Sigmoid colon (tissue), 7 donors: ENCODE measurements at places on chromosomes 3 and 15. TPM values are rescaled to one million over a fixed set of nuclear protein-coding genes. Genes with fewer than 3 reads are reported as not detected.

The SLC51B gene
- not detected for total RNA-seq

The PLA1A gene
- 4.6 TPM for total RNA-seq

The TMA7 gene
- total RNA-seq: 146 TPM

The SPTBN5 gene
- under 0.01 TPM for total RNA-seq

The KBTBD12 gene
- total RNA-seq: 3.0 TPM

The GALNT15 gene
- total RNA-seq: 71.7 TPM

- DNase-seq: peak; percentile 85
Measured at GRCh38 chr3:48222616-48223513, at the start of gene CAMP. Gene CAMP, plus strand, starts transcription at chr3:48223495. Its CDS starts 17 bp downstream, at chr3:48223512.

GRCh38 chr3:46193436-46193835 lies 14.7 kb downstream of the CCR1 start:
- no peak for DNase-seq

GRCh38 chr15:56053046-56053400 lies 59.6 kb upstream of the NEDD4 start:
- DNase-seq: no peak

DNA sequence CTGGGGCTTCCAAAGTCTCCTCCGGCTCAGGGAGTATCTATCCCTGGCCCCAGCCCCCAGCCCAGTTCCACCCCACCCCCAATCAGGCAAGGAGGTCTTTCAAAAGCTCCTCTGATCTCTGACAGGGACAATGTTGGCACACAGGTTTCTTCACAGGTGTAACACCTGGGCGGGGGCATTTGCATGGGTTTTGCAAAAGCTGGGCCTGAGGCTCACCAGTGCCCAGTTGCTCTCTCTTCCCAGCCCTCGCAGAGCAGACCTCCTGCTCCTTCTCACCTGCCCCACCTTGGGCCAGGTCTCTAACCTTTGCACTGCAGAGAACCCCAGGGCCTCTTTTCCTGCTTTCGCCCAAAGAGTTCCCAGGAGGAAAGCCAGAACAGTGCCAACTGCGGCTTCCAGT lies 8.6 kb upstream of the CSK start:
- DNase-seq: no peak

DNA sequence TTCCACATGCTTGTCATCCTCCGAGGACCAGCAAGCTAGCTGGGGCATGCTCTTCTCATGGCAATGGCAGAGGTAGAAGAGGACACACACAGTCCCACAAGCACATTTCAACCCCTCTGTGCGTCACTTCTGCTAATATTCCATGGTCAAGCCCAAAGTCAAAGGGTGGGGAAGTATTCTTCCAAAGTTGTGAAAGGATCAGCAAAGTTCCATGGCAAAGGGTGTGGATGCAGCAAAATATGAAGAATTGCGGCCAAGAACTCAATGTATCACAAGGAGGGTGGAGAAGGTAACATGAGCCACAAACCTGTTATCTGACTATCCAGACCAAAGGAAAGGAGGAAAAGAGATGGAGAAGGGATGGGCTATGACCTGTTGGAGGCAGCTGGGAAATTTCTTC lies 71.2 kb upstream of the SNRK start:
- no peak for DNase-seq

DNA sequence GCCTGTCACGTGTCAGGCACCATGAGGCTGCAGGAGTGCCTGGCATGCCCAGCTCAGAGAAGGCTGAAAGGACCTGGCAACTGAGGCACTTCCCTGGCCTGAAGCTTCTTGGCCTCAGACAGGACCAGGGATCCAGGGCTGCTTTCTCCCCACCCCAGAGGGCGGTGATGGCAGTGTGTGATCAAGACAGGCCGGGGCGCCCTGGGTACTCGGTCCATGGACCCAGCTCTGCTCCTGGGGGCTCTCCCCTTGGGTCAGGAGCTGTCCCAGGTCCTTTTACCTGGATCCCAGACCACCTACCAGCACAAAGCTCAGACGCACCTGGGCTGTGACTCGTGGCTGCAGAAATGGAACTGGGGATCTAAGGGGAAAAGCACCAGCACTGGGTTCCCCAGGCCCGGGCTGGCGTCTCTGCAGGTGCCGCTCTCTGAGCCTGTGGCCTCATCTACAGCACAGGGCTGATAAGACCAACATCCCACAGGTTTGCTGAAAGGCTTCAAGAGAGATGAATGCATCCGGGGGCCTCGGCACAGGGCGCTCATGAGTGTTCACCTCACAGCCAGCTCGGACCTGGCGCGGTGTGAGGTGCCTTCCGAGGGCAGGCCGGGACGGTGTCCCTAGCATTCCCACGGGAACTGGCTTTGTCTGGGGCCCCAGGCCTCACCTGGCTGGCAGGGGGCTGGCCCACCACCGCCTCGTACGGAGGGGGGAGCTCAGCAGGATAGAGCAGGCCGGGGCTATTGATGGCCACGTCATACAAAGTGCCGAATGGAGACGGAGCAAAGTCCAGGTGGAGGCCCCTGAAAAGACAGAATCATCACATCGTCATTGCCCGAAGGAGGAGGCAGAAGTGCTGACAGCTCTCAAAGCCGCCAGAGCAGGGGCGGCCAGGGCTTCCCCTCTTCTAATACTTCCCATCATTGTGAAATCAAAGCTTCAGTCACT lies 133.6 kb downstream of the NSMCE3 start:
- DNase-seq: peak; percentile 57

- no peak for DNase-seq
Measured at GRCh38 chr3:159273608-159274007, 471.8 kb downstream of the MFSD1 start.

- DNase-seq: no peak
Measured at GRCh38 chr3:55935241-55935640, 448.1 kb upstream of the WNT5A start.

DNA sequence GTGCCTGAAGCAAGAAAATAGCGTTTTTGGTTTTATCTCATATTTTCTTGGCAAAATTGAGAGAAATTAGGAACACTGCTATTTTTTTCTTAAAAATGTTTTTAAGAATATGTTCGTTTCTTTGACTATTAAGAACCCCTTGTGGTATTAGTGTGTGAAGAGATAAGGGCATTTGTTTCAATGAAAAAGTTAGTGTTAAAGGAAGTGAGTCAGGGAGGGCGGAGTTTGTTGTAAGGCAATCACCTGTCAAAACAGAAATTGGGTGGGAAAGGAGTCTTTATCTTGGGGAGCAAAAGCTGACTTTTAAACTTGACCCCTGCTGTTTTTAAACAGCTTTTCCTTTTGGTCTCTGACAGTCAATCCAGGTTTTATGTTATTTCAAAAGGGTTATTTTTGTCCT lies 4.2 kb downstream of the RAP2B start:
- no peak for DNase-seq

DNA sequence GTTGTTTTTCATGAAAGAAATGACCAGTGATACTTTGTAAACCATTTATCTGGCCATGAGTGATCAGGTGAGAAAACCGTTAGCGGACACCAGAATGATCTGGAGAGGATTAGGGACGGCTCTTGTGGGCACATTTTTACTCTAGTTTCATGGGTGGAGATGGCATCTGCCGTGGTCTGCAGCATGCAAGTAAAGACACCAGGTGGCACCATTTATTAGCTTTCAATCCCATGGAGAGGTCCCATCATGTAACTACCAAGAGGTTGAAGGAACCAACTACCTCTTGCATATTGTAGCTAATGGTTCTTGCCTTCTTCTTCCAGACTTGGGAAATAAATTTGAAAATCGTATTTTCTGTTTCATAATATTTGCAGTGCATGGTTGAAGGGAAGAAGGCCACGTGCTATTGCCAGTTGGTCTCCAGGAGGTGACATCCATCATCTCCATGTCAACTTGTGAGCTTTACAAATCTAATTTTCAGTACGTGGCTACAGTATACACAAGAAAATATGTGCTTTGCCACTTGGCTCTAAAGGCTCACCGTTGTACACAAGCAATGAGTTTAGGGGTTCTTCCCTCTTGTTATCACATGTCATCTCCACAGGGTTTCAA lies 1.5 kb upstream of the MAPKBP1 start:
- DNase-seq: peak; percentile 73

- DNase-seq: no peak
Measured at GRCh38 chr3:160473978-160474377, 24.4 kb upstream of the TRIM59 start.

- DNase-seq: no peak
Measured at GRCh38 chr3:50192689-50193141, 1.3 kb downstream of the GNAT1 start.

- DNase-seq: no peak
Measured at GRCh38 chr3:52836986-52837385, 2.2 kb upstream of the MUSTN1 start.

DNA sequence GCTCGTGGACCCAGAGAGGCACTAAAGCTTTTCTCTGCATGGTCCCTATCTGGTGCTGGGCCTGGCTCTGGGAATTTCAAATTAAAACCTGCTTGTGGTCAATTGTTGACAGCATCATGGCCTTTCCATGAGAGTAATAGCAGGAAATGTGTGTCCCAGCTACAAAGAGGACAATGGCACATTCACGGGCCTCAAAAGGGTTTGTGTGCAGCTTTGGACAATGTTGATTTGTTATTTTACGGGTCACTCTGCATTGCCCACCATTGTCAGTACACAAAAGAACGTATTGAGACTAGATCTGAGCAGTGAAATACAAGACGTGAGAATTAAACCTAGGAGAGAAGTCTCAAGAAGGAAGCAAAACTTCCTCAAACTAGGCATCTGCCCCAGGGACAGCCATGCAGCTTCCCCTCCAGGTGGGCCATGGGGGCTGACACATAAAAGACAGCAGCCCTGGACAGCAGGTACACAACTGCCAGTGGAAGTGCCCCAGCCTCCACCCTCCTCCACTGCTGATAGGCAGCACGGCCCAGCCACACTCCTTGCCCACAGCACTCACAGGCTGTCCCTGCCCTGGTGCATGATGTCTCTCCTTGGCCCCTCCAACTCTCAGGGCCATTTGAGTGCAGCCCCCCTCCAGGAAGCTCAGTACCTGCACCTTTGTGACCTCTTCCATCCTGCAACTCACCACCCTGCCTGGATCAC lies 15.9 kb upstream of the LTF start:
- DNase-seq: no peak

DNA sequence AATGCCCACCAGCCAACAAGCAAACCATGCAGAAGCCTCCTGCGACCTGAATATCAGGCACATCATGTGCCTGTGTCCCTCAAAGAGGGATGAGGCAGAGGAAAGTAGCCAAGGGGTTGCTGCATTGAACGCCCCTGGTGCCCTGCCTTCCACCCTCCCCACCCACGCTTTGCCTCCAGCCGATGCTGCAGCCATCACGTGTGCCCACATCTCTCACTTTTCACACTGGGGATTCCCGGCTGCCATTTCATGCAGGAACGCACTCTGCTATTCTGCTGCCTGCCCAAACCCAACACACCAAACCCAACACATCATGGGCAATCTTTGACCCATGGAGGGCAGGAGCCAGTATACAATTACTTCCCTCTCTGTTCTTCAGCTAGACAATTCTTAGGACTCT lies 462.2 kb upstream of the PROK2 start:
- DNase-seq: no peak

DNA sequence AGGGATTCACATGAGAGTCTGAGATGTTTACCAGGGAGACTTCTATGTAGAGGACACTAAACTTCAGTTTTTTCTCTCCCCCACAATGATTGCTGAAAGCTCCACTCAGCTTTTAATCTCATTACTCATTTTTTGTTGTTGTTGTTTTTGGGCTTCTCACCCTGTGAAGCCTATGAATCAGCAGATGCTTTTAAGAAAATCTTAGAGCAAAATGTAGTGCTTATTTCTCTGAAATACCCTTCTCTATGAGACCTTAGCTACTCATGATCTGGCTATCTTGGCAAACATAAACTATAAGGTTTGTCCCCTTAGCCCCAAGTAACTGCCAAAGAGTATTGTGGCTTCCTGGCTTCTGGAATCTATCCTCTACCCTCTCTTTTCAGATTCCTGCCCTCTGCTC lies 537.3 kb downstream of the OCA2 start:
- no peak for DNase-seq

DNA sequence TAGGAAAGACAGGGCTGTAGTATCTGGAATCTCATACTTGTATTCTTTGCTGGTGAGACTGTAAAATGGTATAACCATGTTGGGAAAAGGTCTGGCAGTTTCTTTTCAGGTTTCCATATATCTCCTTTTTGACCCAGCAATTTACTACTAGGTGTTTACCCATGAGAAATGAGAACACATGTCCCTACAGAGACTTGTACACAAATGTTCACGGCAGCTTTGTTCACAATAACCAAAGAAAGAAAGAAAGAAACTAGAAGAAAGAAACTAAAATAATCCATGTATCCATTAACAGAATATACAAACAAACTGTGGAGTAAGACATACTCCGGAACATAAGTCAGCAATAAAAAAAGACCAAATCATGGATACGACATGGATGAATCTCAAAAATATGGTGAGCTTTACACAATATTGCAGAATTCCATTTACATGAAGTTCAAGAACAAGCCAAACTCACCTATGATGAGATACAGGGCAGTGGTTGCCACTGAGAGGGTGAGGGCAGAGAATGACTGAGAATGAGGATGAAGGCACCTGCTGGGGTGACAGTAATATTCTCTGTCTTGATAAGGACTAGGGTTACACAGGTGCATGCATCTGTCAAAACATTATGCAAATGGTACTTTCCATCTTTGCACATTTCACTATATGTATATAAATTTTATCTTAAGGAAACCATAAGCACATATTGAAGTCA lies 2.7 kb downstream of the RFTN1 start:
- no peak for DNase-seq
